ENCODE measurements at places on chromosomes 5 and 9.

DNA sequence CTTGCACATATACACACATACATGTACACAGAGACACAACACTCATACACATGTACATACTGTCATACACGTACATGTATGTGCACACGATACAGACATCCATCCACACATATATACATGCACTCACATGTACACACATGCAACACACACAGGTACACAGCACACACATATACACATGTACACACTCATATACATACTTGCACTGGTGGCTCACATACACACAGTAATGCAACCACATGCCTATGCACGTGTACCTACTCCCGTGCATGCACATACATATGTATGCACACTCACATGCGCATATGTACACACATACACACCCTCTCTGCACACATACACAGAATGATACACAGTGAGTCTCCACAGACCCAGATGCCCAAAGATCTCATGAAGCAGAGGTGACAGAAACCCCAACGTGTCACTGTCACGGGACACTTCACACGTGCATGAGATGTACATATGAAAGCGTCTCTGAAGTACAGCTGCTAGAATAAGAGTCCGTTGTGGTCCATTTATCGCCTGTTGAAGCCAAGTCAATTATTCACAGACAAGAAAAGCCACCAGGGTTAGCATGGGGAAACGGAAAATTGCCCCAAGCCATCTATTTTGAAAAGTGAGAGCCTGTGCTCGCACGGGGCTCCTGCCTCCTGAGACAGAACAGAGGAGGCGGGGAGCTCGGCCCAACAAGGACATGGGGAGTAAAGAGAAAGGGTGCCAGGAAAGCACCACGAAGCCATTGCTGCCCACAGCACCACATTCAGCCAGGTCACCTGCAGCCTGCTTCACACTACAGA lies 24.9 kb downstream of the LPCAT1 start:
- no peak for DNase-seq

DNA sequence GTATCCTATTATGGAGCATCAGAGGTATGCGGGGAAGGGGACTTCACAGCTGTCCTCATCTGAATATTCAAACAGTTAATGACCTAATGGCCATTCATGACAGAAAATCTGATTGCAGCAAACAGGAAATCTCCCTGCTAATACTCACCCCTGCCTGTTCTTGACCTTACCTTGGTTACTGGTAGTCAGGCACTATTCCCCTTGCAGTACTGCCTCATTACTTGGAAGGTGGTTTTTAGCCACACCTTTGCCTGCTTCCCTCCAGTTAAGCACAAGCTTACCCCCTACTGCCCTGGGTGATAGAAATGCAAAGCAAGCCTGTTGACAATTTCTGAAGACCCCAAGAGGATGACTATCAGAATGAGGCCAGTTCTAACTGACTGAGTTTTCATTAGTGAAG lies 332.4 kb downstream of the NTRK2 start:
- DNase-seq, result no peak

GRCh38 chr9:125161284-125161918 lies 18.1 kb upstream of the SCAI start:
- no peak for DNase-seq

- DNase-seq, result no peak
Observed at GRCh38 chr5:148523139-148523538, 131.2 kb downstream of the HTR4 start.

DNA sequence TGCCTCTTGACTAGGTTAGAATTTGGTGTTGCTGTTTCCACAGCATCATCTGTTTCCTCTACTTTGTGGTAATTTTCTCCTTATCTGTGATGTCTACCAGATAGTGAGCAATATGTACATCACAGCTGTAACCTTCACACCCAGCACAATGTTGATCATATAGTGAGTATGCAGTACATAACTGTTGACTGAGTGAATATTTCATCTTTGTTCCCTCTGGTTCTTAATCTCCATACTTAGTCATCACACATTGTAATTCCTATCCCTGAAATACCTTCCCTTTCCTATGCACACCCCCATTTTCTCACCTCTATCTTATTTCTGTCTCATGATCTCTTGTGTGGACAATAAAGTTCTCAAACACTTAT lies 115.9 kb downstream of the KIF4B start:
- DNase-seq, result peak; percentile 31

DNA sequence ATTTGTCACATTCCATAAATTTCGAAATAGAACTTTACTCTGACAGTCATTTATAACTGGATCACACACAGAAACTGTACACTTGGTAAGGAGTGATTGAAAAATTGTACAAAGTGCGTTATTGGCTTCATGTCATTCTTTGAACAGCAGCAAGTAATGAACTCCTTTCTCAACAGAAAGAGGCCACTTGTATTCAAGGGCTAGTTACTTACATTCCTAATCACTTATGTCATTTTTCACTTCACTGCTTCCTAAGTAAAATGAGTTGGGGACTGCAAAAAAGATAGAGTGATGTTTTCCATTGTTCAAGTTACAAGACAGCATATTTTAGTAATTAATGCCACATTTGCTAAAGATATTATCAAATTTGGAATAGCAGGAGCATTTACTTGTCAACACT lies 893.2 kb downstream of the DTWD2 start:
- DNase-seq, result no peak

DNA sequence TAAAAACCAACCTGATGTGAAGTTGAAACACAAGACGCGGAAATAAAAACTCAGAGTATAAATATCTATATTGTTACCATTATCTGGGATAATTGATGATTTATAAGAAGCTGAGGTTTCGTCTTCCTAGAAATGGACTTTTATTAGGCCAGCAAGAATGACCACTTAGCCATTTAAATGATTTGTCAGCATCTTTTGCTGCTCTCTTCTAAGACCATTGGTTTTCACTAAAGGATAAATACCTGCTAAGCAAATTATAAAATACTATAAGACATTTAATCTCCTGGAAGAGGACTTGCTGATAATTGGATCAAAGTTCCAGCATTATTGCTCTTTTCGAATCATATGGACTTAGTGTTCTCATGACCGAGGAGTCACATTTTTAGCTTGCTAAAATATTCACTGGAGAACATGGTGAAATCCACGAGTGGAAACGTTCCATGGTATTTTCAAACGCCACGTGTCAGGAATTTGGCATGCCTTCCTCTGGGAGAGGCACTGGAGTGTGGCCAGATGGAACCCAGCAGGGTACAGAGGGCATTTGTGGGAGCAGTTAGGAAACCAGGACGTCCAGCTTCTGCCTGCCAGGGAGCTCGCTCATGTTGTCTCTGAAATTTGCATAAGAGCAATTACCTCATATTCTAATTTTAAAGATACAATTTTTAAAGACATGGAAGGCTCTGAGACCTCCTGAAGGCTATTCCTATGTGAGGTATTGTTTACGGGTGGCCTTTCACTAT lies 43.1 kb downstream of the TNFAIP8 start:
- no peak for DNase-seq

- DNase-seq, result no peak
Observed at GRCh38 chr9:79371948-79372555, 199.7 kb upstream of the TLE4 start.

DNA sequence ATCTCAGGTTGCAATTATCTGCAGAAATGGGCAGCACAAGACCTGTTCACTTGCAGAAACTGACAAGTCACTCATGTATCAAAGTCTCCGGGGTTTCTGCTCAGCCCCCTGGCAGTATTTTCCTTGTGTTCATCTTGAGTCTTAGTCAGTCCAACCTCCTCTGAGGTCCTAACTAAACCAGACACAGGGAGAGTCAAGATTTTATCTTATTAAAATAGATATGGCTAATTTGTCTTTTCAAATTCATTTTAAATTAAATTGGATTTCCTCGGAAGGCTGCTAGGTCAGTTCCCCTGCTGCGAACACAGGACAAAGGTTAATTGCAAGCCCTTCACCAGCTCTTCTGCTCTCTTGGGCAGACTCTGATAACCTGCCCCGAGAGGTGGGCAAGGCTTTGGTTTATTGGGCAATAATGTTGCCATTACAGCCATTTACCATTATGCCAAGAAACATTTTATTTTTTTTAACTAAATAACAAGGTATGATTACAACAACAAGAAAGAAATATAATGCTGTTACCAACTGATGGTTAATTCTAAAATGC lies 103.5 kb downstream of the MAPKAP1 start:
- no peak for DNase-seq

DNA sequence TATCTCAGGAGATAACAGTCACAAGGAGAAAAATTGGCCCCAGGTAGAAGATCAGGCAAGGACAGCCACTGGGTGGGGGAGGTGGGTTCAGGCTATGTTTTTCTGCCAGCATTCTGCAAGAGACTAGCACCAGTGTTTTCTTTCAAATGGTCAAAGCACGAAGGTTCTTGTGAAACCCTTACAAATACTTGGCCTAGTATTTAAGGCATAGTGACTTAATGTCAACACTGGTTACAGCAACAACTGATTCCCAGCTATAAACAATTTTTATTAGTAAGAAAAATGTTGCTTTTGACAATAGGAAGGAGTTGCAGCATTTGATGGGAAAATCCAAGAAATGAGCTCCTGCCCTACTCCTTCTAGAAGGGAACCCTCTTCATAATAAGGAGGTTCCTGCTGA lies 349.6 kb downstream of the SLIT3 start:
- peak; percentile 9 for DNase-seq

DNA sequence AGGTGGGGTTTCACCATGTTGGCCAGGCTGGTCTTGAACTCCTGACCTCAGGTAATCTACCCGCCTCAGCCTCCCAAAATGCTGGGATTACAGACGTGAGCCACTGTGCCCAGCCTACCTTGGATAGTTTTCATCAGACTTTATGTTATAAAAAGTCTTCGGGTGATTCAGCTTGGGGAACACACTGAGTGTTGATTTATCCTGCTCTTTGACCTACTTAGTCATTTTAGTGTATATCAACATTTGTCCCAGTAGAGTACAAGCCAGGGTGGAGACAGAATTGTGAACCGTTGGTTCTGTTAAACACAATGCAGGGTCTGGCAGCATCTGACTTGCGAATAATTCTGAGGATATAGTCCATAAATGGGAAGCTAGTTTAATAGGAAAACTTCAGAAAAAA lies 39.7 kb downstream of the NFX1 start:
- peak; percentile 27 for DNase-seq

DNA sequence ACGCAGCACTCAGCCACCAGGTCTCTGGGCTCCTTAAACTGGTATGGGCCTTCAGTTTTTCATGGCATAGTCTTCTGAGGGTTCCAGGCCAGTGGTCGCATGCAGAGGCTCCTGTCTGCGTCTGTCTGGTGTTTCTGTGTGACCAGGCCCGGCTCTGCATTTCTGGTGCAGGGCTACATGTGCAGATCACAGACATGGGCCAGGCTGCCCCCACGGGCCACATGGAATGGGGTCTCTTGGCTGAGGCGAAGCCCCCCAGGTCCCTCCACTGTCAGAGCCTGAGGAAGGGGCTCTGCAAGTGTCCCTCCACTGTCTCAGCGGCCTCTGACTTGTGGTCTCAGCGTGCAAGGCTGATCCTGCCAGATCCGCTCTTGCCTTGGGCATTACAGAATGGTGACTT lies 15.6 kb upstream of the CARD19 start:
- no peak for DNase-seq

DNA sequence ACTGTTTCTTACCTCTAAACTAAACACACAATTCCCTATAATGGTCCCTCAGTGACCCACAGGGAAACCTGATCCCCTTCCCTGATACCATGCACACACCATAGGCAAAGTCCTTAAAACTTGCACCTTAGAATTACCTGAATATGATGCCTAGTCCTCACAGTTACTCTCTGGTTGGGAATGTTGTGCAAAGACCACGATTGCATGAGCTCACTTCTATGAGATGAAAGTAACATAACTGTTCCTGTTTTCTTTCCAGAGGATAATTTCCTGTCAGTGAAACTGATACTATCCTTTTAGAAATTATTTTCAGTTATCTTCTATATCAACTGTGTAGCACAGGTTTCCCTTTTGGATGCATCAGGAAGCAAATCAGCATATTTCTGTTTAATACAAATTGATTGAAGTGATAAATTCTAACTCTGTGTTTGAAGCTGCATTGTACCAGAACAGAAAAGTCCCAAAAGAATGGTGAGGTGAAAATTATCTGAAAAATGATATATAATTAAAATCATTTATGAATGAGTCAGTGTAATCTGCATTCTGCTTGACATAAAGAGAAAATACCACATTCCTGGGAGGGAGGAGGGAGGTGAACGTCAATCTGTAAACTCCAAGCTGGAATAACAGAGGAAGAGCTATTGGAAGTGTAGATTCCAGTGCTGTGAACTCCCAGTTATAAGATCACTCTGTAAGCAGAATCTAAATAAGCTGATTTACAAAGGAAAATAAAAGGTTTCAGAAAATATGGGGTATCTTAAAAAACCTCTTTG lies 51.2 kb upstream of the TNFAIP8 start:
- no peak for DNase-seq

- DNase-seq, result no peak
Observed at GRCh38 chr5:119930490-119930889, 301.1 kb downstream of the FAM170A start.

GRCh38 chr5:139335811-139336210 lies 5.8 kb upstream of the PAIP2 start:
- DNase-seq, result no peak

- DNase-seq, result no peak
Observed at GRCh38 chr5:150596826-150597225, 43.6 kb upstream of the SYNPO start.

DNA sequence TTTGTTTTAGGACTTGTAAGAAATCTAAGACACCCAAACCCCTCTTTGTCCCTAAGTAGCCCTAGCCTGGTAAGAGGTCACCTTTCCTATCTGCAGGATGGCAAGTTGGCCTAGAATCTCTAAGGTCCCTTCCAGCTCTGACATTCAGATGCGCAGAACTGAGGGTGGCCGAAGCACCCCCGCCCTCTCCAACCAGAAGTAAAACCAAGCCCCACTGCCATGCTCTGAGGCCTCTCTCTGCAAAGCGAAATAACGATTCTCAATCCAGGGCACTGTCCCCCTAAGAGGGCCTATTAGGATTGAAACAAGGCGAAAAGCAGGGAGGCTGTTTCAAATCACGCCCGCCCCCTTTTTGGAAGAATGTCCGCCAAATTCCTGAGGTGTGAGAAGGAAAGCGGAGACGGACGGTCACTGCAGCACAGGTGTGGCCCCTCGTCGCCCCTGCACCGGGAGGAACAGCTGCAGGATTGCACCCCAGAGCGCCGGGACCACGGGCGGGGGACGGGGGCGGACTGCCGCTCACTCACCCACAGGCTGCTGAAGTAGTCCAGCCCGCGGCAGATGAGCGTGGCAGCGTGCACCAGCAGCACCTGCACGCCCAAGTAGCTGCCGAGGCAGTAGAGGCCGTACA lies 824 bp downstream of the TMEM245 start:
- no peak for DNase-seq

GRCh38 chr9:134344800-134345310 lies 18.6 kb downstream of the RXRA start:
- no peak for DNase-seq

DNA sequence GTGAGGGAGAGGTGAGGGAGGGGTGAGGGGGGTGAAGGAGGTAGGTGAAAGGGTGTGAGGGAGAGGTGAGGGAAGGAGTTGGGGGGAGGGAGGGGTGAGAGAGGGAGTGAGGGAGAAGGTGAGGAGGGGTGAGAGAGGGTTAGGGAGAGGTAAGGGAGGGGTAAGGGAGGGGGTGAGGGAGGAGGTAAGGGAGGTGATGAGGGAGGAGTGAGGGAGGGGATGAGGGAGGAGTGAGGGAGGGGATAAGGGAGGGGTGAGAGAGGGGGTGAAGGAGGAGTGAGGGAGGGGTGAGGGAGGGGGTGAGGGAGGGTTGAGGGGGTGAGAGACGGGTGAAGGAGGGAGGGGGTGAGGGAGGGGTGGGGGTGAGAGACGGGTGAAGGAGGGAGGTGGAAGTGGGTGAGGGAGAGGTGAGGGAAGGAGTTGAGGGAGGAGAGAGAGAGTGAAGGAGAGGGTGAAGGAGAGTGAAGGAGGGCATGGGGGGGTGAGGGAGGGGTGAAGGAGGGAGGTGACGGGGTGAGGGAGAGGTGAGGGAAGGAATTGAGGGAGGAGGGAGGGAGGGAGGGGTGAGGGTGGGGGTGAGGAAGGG lies 18.5 kb downstream of the NINJ1 start:
- DNase-seq, result no peak

All from A549 (cell line).